ENCODE measurements at places on chromosomes 4 and X.

- DNase-seq: no peak
Observed at GRCh38 chr4:153781280-153781679, 7.6 kb downstream of the SFRP2 start.

- DNase-seq: no peak
Observed at GRCh38 chr4:25977397-25978170, 63.6 kb downstream of the SMIM20 start.

DNA sequence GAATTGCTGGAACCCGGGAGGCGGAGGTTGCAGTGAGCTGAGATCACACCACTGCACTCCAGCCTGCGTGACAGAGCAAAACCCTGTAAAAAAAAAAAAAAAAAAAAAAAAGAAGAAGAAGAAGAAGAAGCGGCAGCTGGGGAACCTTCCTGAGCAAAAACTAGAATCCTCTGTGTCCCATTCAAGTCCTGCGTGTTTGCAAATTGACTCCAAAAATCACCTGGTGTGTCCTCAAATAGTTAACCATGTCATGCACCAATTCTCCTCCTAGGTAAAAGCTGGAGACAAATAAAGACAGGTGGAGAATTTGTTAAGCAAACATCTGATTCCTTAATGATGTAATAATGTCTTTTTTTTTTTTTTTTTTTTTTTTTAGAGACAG, 31.9 kb upstream of the ASMTL start:
- DNase-seq: no peak

DNA sequence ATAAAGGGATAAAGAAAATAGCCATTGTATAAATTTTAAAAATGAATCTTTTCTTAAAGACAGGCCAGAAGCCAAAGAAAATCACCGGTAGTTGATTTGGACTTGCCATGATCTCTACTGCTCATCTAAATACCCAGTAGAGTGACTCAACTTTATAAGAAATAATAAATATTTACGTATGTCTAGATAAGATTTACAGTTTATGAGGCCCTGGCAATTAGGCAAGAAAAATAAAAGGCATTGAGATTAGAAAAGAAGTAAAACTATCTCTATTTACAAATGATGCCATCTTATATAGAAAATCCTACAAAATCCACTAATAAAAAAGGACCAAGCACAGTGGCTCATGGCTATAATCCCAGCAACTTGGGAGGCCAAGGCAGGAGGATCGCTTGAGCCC, 765.5 kb upstream of the HTR2C start:
- no peak for DNase-seq

DNA sequence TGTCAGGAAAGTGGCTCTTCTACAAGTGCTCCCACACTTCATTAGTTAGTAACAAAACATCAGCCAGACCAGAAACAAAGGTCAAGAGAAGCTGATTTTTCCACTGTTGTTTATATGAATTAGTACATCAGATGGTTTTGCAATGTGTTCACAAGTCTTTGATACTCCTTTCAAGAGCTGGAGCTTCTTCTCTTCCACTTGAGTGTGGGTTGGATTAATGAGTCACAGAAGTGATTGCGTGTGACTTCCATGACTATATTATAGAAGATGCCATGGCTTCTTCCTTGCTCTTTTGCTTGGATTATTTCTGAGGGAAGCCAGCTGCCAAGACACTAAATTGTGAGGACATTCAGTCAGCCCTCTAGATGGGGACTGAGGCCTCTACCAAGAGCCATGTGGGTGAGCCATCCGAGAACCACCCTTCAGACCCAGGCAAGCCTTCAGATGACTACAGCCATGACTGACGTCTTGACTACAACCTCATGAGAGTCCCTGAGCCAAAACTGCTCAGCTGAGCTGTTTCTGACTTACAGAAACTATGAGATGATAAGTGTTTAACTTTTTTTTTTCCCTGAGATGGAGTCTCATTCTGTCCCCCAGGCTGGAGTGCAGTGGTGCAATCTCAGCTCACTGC, 18.1 kb downstream of the SOWAHB start:
- no peak for DNase-seq

GRCh38 chrX:40097504-40098263, at the start of gene BCOR:
BCOR (minus strand) TSS chrX:40097958; CDS start chrX:40077929, 20,029 bp downstream.
- no peak for DNase-seq

DNA sequence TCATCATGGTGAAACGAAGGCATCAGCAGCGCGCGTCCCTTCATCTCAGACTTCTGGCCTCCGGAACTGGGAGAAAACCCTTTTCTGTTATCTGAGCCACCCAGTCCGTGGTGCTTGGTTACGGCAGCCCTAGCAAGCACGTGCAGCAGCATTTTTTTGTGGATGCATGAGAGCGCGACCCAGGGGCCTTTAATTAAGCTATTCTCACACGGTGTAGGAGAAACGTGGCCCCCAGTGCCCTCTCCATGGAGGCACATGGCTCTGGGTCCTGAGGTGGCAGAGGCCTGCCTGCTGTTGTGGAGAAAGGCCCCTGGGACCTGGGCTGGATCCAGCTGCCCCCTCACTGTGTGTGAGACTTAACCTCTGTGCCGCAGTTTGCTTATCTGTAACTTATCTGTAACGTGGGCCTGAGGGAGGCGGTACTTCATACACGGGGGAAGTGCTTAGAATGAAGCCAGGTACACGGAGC, 9.5 kb downstream of the CLCN4 start:
- no peak for DNase-seq

- no peak for DNase-seq
Observed at GRCh38 chr4:24164054-24164693, 274.3 kb upstream of the PPARGC1A start.

GRCh38 chrX:110966839-110967238, 129.2 kb upstream of the PAK3 start:
- DNase-seq: no peak

- DNase-seq: no peak
Observed at GRCh38 chr4:71380788-71381187, 42.0 kb downstream of the SLC4A4 start.

- DNase-seq: no peak
Observed at GRCh38 chr4:38891051-38891983, 23.7 kb downstream of the FAM114A1 start.

DNA sequence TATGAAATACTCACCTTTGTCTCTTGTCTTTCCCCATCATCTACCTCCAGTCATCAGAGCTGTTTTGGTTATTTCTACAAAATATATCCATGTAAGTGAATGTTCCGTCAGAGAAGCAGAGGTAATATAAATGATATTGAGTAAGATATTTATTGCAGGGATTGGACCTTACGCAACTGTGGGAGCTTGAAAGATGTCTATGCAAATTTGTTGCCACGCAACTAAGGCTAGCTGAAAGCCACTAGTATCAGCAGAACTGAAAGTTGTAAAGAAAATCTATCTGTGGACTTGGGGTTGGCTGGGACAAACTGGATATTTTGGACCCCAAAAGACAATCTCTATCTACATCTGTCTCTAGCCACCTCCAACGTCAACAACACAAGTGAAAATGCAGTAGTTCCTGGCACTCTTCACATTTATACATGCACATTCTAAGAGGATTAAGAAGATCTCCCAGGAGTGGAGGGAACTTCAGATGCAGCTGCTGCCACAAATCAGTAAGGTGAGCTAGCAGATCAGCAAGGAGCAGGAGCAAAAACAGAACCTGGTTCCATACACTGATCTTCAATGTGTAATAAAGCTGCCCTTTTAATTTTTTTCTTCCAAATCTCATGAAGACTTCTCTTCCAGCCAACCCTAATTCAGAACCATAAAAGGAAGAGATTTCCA, 8.5 kb upstream of the CCSER1 start:
- no peak for DNase-seq

DNA sequence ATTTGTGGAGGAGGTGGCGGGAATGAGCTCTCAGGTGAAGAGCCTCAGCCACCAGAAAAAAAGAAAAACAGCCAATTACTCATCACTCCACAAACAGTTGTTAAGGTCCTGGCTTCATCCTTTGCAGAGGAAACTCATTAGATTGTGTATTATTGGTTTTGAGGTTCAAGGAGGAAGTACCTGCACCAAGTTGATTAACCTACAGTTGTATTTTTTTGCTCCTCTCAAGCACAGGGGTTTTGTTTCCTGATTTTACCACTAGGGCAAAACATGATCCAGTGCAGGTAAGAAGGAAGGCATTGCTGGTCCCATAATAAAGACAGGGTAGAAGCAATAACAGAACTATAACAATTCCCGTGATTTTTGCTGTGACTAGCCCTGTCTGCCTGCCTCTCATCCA, 84.0 kb upstream of the QRFPR start:
- DNase-seq: no peak

GRCh38 chr4:159922119-159922518, 819.2 kb downstream of the RAPGEF2 start:
- DNase-seq: no peak

- no peak for DNase-seq
Observed at GRCh38 chrX:52422884-52423283, 54.1 kb downstream of the XAGE2 start.

DNA sequence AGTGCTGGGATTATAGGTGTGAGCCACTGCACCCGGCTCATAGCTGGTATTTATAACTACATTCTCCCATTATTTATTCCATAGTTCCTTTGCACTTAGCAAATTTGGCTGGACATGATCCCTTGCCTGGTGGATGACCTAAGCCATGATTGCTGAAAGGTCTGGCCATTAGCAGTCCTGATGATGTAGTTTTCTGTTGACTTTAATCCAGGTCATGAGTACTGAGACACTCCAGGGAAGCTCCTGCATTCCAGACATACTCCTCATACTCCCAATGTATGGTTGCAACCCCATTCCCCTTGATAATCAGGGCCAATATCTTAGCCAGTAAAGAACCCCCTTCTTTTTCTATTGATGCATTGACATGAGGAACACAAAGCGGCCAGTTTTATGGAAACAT, 24.4 kb upstream of the MGST2 start:
- DNase-seq: no peak

GRCh38 chrX:7614616-7615015, 228.4 kb upstream of the VCX start:
- no peak for DNase-seq

GRCh38 chrX:130482871-130483270, 81.1 kb downstream of the RBMX2 start:
- no peak for DNase-seq

DNA sequence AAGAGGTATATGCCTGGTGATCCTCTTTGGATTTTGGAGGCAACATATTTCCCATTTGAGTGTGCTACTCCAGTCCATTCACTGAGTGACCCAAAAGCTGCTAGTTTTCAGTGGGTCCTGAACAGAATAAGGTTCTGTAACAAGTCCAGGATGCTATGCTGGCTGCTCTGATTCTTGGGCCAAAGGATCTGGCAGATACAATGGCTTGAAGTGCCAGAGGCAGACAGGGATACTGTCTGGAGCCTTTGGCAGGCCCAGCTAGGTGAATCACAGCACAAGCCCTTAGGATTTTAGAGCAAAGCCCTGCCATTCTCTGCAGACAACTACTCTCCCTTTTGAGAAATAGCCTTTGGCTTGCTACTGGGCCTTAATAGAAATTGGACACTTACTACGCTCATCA, 40.6 kb downstream of the DCHS2 start:
- no peak for DNase-seq

DNA sequence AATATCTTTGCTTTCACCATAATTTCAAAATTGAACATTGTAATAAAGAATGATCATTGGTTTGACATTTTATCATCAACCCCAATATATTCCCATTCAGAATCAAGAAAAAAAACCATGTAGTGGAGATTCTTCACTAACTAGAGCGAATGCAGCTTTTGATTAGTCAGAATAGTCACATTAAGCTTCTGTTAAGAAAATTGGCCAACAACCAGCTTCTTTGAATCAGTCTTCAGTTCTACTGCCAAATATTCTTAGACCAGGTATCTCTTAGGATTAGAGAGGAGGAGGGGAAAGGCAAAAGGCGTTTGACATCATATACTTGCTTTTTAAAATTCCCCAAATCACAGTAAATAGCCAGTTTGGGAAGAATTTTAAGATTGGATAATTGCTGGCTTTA, 22.2 kb upstream of the TBC1D8B start:
- no peak for DNase-seq
